ENCODE measurements at places on chromosomes 2 and 18.

DNA sequence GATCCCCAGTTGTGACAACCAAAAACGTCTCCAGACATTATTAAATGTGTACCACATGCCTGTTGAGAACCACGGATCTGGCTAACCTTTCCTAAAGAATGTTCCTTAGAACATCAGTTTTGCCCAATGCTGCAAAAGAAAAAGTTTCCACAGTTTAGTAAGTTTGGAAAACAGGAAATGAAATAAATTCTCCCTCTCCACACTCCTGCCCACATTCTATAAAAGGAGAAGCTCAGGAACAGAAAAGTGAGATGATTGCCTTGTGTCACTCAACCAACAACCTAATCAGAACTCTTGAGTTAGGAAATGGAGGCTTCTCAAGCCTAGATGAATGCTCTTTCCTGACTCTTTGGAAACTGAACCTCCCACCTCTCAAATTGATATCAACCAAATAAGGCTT lies 56.1 kb upstream of the NFE2L2 start:
- no peak for DNase-seq

- DNase-seq: no peak
Observed at GRCh38 chr2:200243441-200243840, 63.1 kb upstream of the SPATS2L start.

DNA sequence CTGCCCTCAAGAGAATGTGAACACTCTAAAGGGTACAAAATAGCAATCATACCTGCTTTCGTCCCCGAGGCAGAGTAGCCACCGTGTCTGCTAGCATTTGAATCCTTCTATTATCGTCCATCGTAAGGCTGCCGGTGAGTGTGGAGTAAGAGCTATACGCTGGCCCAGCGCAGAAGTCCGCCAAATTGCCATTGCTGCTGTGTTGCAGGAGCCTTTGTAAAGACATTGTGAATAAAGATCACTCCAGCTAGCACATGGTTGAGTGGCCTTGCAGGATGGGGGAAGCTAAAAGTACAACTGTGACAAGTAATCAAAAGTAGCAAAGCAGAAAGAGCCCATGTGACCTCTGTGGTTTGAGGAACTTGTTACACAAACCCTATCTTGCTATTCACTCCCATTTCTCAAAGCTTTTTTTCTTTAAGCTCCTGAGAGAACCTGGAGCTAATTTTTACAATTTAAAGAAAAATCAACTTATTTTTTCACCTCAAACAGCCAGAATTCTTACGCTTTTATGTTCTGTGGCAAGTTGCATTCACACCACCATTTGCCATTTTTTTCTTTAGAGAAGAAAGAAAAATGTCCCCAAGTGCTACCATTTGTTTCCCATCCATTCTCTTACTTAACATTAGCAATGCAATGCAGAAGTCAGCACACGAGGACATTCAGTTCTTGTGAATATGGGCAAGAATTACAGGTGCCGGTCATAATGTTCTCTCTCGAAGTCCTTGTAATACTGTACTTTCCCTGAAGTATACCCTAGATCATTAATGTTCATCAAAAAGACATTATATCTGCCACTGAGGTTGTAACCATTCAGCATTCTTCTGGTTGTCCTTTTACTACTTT lies at the start of gene CYTIP:
Gene CYTIP (minus strand): TSS at position 295 of the 846 bp plus-strand sequence. CDS start 69 bp downstream, at position 226.
- DNase-seq: no peak

DNA sequence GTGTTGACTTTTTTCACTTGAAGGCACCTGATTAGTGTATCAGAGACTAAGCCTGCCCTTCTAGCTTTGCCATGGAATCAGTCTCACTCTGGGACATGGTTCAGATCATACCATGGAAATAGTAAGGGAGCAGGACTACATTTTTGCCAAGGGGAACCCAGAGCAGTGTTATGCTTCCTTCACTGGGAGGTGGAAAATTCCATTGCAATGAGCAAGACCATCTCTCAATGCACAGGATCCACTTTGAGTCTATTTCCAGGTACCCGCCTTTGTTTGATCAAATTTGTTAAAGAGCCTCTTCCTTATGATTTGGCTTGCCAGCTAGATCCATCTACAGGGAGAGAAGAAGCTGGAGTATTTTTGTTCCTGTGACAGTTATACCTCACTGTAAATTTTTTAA lies 395.8 kb downstream of the MTX2 start:
- no peak for DNase-seq

GRCh38 chr2:9538000-9538507 lies 17.6 kb downstream of the ADAM17 start:
- DNase-seq: no peak

GRCh38 chr2:59881218-59881617 lies 672.2 kb downstream of the BCL11A start:
- no peak for DNase-seq

DNA sequence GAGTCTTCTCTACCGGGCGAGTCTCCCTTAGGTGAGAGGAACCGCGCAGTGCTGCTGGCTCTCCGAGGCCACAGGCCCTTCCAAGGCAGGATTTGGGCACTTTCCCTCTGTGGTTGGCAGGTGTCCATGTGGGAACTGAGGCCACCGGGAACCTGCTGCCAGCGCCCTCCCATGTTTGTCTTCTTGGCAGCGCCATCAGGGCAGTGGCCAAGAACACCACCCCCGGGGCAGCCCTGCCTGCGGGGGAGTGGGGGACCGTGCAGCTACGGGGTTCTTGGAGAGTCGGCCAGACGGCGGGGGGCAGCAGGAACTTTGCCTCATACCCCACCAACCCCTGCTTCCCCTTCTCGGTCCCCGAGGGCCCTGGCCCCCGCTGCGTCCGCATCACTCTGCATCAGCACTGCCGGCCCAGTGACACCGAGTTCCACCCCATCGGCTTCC lies 10.0 kb downstream of the CAPN10 start:
- no peak for DNase-seq

- DNase-seq: no peak
Observed at GRCh38 chr2:191916826-191917225, 69.9 kb upstream of the CAVIN2 start.

- no peak for DNase-seq
Observed at GRCh38 chr2:31943636-31944225, 67.1 kb downstream of the MEMO1 start.

DNA sequence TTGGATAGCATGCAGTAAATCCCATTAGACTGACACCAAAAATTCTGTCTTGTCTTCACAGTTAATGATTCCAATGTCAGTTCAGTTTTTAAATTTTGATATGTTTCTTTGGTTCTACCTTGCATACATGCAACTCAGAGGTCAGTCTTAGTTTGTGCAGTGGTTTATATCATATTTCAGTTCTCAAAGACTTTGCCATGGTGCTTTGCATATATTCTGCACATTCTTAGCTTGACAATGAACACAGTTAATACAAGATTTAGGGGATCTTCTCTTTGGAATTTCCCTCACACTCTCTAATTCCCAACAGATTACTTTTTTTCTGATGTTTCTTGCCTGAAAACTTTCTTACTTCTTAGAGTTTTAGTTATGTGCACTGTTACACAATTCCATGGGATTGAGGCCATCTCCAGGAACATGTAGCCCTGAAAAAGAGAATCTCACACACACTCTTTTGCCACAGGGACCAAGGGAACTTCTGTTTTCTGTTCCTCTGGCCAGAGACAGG lies 17.3 kb downstream of the NOL4 start:
- no peak for DNase-seq

DNA sequence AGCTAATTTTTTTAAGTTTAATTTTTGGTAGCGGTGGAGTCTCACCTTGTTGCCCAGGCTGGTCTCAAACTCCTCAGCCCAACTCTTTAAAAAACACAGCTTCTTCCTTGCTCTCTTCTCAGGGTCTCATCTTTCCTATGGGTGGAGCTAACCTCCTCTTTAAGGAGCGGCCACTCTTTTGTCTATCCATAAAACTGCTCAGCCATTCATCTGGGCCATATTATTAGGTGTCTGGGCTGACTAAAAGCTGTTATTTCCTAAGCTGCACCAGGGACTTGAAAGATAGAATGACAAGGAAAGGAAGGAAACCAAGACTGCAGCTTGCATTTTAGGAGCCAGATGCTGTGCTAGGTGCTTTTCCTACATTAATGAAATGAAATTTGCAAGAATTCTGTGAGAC lies 35.8 kb upstream of the THOC1 start:
- DNase-seq: no peak

DNA sequence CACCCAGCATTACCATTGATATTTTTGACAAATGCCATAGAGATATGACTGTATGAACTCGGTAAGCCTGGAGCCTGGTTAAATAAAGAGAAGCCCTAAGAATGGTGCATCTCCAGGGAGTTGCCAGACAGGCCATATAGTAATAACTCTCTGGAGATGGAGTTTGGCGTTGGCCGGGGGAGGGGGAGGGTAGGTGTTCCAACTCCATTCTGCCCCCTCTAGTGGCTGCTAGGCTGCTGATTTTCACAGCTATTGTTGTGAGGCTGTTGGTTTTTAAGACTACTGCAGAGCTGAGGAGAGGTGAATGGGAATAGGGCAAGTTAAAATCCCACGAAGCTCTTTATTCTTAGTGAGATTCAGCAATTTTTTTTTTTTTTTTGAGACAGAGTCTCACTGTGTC lies 99.9 kb downstream of the GALNT14 start:
- DNase-seq: no peak

DNA sequence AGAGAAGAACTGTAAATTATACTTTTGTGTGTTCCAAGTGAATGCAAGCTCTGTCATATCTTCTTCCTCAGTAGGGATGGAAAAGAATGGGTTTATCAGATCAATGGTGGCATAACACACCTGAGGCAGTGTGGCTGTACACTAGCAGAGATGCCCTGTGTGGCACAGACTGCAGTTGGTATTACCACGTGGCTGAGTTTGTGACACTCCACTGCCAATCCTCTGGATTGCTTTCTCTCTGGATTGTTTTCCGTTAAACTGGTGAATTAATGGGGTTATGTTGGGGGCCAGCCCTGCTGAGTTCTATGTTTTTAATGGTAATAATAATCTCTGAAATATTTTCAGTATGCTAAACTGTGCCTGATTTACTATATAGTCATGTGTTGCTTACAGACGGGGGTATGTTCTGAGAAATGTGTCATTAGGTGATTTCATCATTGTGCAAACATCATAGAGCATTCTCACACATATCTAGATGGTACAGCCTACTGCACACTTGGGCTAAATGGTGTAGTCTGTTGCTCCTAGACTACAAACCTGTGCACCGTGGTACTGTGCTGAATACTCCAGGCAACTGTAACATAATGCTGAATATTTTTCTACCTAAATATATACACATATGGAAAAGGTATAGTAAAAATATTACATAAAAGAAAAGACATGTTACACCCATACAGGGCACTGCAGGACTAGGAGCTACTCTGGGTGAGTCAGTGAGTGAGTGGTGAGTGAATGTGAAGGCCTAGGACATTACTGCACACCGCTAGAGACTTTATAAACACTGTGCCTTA lies 84.7 kb upstream of the ST6GAL2 start:
- no peak for DNase-seq

- DNase-seq: no peak
Observed at GRCh38 chr2:102142829-102143449, 393 bp downstream of the IL1R1 start.

DNA sequence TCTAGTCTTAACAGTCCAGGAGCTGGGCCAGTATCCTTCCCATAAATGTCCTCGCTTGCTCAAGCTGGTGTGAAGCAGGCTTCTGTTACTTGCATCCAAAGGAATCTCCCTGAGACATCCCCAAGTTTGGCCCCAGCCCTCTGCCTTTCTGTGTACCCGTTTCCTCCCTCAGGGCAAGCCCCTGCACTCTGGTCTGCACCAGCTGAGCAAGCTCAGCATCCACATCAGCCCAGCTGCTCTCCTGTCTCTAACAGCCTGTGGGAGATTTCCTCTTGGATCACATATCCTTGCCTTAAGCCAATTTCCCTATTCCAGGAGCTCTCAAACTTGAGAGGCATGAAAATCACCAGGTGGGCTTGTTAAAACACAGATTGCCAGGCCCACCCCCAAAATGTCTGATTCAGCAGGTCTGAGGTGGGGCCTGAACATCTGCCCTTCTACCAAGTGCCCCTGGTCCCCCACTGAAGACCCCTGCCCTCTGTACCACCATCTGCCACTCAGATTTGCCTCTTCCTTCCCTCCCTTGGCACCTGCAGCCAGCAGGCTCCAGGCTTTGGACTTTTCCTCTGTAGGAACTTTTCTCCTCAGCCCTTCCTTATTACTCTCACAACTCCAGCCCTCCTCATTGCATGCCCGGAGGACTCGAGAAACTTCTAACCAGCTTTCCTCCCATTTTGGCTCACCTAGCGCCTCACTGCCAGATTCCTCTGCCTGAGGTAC lies 32.1 kb downstream of the REEP1 start:
- no peak for DNase-seq

GRCh38 chr2:169877398-169877797 lies 50.1 kb downstream of the UBR3 start:
- DNase-seq: no peak

DNA sequence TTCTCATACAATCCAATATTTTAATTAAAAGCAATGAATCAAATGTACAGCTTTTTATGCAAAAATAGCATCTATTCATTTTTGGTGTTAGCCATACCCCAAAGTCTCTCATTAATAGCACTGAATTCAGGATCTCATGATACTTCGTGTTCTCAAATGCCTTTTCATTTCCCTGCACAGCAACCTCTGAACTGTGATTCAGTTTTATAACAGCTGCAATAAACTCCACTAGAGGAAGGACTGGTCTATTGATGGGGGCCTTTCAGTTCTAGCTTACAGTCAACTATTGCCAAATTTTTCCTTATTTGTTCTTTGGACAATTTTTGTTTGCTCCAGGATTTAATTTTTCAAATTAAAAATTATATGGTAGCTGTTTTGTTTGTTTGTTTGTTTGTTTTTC lies 4.8 kb upstream of the TMEM87B start:
- no peak for DNase-seq

- no peak for DNase-seq
Observed at GRCh38 chr2:40367652-40368051, 84.2 kb downstream of the SLC8A1 start.

- no peak for DNase-seq
Observed at GRCh38 chr18:4125627-4126230, 329.4 kb downstream of the DLGAP1 start.

DNA sequence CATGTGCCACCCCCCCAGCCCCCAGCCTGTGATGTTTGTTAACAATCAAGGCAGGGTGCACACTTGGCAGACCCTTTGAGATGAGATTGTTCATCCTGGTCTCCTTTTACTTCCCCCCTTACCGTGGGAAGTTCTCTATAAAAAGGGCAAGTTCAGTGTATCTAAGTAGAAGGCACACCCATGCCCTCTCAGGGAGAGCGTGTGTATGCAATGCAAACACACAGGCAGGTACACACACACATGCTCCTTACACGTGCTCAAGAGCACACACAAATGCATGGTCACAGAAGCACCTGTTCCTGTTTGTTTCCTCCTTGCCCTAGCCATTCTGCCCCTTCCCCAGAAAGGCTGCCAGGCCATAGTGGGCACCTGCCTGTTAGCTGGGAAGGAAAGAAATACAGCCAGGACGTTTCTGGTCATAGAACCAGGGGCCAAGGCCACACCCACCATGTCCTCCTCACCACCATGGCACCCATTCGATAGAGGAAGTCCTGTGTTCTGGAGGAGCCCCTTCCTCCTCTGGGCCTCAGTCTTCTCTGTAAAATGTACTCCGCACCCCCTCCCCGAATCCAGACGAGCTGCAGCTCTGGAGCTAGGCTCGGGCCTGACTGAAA lies 3.1 kb downstream of the ATOH8 start:
- no peak for DNase-seq

- no peak for DNase-seq
Observed at GRCh38 chr18:31606265-31606664, 14.6 kb downstream of the TTR start.
